Metanephros (tissue), 2 donors: ENCODE measurements at places on chromosomes 6 and 20. TPM values are rescaled to one million over a fixed set of nuclear protein-coding genes. Genes with fewer than 3 reads are reported as not detected.

DNAH8 gene
- 1.3 TPM for total RNA-seq

MUC21 gene
- total RNA-seq = not detected

OCSTAMP gene
- not detected for total RNA-seq

CST7 gene
- 11.2 TPM for total RNA-seq

CST4 gene
- not detected for total RNA-seq

MATN4 gene
- total RNA-seq = 0.99 TPM

GSTA2 gene
- not detected for total RNA-seq

GINS1 gene
- 8.0 TPM for total RNA-seq

DSP gene
- 54.6 TPM for total RNA-seq

DCDC2 gene
- 84.9 TPM for total RNA-seq

FNDC1 gene
- total RNA-seq = 16.2 TPM

GGT7 gene
- 25.2 TPM for total RNA-seq

AGER gene
- 6.0 TPM for total RNA-seq

MOG gene
- total RNA-seq = not detected

CCN6 gene
- total RNA-seq = 1.1 TPM

FUT9 gene
- 4.0 TPM for total RNA-seq
